ENCODE measurements at places on chromosomes 5 and 9.

GRCh38 chr9:15227491-15227890 is 79.5 kb downstream of the TTC39B start:
- DNase-seq = no peak

- no peak for DNase-seq
Measured at GRCh38 chr5:147190331-147190730, 44.5 kb upstream of the STK32A start.

DNA sequence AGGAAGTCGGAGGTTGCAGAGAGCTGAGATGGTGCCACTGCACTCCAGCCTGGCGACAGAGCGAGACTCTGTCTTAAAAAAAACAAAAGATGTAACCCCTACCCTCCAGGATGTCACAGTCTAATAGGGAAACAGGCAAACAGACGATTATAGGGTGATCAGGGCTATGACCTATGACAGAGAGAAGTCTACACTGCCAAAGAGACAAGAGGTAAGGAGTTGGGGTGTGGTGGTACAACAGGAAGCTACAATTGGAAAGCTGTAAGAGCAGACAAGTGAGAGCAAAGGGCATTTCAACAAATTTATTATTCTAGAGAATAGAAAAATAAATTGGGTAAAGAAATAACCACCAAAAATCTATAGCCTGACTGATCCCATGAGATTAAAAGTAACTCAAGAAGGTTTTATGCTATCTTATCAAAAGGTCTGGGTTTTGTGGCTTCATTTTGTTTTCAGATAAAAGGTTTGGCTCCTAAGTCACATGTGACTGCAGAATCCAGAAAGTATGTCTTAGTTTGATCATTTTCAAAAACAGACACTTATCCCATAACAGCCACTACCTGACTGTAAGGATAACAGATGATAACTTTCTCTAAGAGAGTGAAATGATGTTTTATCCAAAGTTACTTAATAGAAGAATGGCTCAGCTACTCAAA is 7.3 kb downstream of the CDC26 start:
- DNase-seq = no peak

GRCh38 chr9:105103776-105104175 is 140.7 kb upstream of the SLC44A1 start:
- no peak for DNase-seq

- no peak for DNase-seq
Measured at GRCh38 chr5:56692359-56693219, 122.8 kb upstream of the MAP3K1 start.
